ENCODE measurements at places on chromosomes 6 and 20.

GRCh38 chr6:72530152-72530551, 91.7 kb upstream of the KCNQ5 start:
- no peak for DNase-seq

DNA sequence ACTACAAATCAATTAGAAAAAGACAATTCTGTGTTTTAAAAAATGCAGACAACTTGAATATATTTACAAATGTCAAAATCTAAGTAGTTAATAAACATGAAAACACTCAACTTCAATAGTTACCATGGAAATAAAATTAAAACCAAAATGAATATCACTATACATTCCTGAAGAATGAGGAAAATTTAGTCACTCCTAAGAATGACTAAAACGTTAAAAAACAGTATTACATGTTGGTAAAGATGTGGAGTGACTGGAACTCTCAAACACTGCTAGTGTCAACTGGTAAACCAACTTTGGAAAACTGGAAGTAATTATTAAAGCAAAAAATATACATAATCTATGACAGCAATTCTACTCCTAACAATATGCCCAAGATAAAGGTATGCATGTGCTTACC, 36.3 kb downstream of the AHI1 start:
- no peak for DNase-seq

DNA sequence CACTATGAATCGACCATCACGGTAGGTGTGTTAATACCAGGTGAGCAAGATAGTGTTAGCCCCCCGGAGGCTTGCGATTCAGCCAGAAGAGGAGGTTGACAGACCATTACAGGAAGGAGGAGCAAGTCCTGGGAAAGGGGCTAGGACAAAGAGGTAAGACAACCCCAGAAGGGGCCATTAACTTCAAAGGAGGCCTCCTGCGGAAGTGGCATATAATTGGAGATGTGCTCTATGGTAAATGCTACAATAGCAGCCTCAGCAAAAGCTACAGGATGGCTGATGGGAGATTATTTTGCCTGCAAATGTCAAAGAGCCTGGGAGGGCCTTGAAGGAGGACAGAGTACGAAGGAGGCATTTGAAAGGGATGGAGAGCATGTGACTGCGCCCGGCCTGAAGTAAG, 108.6 kb upstream of the CITED2 start:
- DNase-seq: no peak

DNA sequence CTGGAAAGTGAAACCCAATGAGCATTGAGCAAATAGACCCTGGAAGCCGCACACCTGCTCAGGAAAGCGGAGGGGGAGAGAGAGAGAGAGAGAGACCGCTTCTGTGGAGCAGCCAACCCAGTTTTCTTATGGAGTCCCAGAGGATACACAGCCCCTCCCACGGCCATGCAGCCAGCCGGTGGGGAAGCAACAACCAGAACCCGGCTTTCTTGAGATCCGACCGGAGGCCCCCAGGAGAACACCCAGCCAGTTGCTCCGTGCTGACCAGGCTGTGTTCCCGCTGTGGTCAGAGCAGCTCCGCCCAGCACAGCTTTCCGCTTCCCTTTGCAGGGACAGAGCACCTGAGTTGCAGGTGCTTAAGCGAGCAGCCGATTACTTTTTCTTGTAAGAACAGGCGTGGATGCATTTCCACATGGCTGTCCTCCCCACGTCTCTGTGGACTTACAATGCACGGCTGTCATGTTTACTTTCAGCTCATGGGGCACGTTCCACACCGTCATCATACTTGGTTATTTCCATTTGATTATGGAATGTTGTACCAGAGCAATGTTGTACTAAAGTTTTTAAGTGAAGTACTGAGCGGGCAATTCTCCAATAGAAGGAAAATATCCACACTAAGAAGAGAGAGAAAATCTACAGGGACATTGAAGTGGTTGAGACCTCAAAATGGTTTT, 381.9 kb downstream of the THBS2 start:
- no peak for DNase-seq

GRCh38 chr6:99350573-99350972, 1.1 kb upstream of the FAXC start:
- no peak for DNase-seq

- no peak for DNase-seq
These were observed 2.8 kb upstream of the MYO6 start for GRCh38 chr6:75746221-75746620.

DNA sequence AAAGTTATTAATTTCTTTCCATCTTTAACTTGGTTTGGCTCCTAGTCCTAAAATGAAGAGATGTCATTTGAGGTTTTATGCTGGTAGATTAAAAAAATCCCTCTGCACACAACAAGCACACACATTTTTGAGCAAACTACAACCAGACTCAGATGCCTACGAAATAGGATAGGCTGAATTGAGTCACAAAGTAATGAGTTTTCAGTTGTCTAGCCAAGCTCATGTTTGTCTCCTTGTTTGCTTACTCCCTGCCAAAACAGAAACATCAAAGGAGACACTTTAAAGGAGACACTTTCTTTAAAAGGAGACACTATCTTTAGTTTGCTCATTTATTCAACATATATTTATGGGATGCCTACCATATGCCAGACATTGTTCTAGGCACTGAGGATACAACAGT, 56.2 kb downstream of the TPBG start:
- DNase-seq: no peak

GRCh38 chr6:69220375-69220774, 576.4 kb downstream of the LMBRD1 start:
- DNase-seq: no peak

DNA sequence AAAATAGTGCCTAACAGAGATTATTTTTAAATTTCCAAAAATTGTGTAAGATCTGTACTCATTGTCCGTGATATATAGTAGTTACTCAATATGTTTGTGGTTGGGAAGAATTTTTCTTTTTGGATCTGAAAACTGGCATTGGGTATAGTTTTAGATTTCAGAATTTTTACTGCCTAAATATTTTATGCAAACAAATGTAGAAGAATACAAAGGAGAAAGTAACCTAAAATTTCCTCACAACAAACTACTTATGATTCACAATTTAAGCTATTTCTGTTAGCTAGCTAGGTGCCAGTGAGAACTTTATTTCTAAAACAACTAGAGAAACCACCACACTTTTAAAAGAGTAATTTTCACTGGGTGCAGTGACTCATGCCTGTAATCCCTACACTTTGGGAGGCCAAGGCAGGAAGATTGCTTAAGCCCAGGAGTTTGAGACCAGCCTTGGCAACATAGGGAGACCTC, 38.8 kb downstream of the SESN1 start:
- no peak for DNase-seq

DNA sequence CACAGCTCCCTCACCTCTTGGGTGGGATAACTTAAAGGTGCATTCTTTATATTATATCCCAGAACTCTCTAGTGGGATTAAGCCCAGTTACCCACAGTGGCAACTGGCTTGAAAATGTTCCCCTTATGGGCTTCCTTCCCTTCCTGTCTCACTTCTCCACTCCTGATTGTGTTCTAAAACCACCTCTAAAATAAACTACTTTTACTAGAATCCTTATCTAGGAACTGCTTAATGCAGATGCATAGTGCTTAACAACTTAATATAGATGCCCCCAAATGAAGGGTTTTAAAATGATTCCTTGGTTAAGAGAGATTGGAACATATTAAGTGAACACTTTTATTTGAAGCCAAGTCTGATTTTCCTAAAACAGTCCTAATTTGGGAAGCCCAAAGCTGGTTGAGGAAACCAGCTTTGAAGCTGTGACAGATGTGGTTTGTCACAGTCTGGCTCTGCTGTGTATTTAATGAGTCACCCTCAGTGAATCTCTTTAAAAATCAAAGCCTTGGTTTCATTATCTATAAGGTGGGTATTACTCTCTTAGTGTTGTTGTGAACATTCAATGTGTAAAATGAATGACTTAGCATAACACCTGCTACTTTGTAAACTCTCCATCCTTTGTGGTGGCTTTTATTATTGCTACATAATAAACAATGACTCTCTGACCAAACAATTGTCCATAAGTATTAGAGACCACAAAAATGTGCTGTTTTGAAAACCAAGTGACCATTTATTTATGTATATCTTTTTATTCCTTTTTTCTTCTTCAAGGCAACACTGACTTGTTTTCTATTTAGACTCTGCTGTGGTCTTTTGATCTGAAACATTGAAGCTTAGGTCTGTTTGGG, 24.4 kb downstream of the PLCB1 start:
- DNase-seq: no peak

DNA sequence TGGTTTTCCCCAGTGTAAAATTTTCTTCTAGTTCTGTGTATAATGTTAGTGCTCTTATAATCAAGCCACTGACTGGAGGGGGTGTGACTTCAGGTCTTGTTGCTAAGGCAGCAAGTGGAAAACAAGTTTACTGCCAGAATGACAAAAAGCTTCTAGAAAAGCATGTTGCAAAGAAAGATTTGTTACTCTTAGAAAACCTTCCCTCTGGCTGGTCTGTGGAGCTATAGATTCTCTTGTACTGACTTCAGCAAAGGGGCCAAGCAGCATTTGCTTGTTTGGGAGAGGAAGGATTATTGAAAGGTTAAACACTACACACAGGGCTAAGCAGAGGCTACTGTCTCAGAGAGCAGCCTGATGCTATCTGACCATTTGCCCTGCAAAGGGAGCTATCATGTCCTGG, 288.8 kb downstream of the BTBD9 start:
- no peak for DNase-seq

DNA sequence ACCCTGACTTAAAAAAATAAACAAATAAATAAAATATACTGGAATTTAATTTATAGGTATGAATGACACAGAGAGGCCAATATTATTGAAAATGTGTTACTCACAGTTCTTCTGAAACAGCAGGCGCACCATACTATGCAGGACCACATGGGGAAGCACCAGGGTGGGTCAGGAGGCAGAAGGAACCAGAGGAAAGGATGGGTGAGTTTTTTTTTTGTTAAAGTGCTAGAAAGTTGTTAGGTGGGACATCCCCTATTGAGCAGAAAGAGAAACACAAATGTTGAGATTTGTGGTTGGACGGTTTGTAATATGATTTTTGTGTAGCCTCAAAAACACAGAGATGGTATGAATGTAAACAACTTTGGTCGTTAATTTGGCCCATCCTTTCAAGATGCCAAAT, 26.0 kb downstream of the PTPRA start:
- no peak for DNase-seq

GRCh38 chr6:5979650-5980420, 26.9 kb downstream of the NRN1 start:
- DNase-seq: no peak

DNA sequence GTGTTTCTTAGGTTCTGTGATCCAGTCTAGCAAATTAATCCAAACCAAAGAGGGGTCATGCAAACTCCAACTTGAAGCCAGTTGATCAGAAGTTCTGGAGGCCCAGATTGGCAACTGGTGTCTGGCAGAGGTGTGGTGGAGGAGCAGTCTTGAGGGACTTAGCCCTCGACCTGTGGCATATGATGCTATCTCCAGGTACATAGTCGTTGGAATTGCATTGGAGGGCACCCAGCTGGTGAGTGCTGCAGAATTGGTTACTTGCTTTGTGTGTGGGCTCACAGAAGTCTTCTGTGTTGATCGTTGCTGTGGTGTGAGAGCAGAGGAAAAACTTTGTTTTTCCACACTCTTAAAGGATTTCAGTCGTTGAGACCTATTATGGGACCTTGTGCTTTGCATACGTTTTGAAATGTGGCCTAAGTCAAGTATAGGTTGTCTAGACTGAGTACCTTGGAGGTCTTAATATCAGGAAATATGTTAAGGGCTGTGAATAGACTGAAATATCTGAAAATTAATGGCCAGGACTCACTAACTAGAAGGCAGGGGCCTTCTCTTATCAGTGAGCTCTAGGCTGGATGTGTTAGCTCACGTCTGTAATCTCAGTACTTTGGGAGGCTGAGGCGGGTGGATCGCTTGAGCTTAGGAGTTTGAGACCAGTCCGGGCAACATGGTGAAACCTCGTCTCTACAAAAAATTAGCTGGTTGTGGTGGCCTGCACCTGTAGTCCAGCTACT, 7.8 kb downstream of the PANK2 start:
- DNase-seq: no peak
